ENCODE measurements at places on chromosomes 1 and 21.

DNA sequence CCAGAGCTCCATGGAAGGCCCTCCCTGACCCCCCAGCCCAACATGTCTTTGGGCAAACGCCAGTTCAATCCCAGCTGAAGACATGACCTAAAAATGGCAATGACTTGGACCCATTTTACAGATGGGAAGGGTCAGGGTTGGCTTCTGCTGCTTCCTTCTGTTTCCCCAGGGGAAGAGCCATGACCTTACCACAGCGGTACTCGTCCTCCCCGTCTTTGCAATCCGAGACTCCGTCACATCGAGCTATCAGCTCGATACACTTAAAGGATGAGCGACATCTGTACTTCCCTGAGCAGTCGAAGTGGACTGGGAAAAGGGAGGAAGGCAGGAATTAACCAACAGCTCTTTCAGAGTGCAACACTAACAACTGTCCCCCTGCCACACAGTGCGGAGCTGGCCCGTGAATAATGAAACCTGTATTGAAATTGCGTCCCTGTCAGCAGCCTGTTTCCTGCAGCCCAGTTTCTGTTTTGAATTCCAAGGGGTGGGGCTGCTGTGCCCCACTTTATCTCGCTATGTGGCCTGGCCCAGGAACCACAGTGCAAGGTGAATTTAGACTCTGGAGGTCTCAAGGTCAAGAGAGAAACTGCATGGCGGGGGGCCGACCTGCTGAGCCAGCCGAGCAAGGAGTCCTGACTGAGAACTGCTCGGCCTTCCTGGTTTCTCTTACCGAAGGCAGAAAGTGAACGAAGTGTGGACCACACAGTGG is 7.0 kb downstream of the TMPRSS3 start:
- DNase-seq, result no peak

DNA sequence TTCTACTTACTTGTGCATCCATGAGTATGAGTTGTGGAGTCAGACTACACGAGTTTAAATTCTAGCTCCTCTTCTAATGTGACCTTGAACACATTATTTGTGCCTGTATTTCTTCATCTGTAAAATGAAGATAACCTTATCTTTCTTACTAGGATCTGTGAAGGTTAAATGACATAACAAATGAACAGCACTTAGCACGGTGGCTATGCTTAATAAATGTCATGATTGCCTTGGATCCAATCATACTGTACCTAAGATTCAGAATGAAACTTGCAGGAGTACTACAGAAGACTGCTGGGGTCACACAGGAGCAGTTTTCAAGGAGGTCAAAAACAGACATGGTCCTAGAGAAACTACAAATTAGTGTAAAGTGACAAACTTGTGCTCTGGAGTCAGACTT is 22.2 kb upstream of the ALG14 start:
- DNase-seq, result no peak

GRCh38 chr1:156767879-156768604 is 707 bp downstream of the PRCC start:
- DNase-seq, result no peak

- no peak for DNase-seq
Measured at GRCh38 chr1:198531891-198532290, 8.6 kb downstream of the ATP6V1G3 start.

DNA sequence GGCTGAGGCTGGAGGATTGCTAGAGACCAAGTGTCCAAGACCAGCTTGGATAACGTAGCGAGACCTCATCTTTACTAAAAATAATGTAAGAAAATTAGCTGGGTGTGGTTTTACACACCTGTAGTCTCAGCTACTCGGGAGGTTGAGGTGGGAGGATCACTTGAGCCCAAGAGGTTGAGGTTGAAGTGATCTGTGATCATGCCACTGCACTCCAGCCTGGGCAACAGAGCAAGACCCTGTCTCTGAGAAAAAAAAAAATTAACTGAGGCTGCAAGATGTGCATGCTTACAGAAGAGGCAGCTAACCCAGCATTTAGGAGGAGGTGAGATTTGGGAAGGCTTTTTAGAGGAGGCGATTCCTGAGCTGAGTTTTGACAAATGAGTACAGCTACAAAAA is 9.5 kb downstream of the AK4 start:
- no peak for DNase-seq

DNA sequence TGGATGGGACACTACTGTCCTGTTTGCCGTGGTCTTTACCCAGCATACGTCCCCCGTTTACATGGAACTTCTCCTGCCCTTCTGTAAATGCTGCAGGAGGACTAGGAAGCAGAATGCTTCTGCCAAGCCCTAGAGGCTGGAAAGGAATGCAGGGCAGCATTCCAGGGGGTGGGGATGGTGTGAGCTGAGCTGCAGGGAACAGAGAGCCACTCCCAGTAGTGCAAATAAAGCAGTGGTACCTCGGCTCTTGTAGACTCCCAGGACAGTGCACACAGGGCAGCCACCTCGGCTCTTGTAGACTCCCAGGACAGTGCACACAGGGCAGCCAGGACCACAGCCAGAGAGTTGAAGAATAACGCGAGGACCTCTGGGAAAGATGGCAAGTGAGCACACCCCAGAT is 35.4 kb downstream of the PTPRU start:
- DNase-seq, result no peak

GRCh38 chr1:19734472-19734999 is 65.2 kb downstream of the TMCO4 start:
- no peak for DNase-seq

DNA sequence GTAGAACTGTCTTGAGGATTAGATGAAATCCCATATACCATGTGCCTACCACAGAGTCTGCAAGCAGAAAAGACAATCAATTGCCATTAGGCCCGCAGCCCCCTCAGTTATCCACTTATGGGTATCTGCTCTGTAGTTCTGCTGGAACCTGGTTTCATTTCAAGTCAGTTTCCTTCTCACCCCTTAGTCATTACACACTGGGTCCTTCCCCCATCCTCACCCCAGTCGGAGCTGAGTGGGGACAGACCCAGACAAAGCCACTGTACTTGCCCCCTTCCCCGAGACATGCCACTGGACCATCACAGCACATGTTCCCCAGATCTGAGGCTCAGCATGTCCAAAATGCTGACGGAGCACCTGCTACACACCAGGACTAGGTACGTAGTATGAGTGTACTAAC is 21.2 kb downstream of the PGLYRP3 start:
- DNase-seq, result no peak

DNA sequence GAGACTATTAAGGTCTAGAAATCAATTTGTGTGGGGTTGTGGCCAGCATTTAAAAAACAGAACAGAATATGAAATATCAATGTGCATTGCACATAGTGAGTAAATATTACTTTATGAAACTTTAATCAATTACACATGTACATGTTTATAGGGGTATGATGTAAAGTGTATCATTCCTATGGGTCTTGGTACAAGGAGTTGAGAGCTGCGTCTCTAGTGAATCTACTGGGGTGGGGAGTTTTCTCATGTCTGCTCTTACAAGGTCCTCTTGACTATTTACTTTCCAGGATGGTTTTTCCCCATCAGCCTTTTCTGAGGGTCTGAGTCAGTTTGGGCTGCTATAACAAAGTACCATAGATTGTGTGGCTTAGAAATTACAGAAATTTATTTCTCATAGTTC is 75.8 kb downstream of the BACH1 start:
- DNase-seq, result no peak

- DNase-seq, result no peak
Measured at GRCh38 chr1:13960375-13960987, 260.5 kb downstream of the PRDM2 start.

DNA sequence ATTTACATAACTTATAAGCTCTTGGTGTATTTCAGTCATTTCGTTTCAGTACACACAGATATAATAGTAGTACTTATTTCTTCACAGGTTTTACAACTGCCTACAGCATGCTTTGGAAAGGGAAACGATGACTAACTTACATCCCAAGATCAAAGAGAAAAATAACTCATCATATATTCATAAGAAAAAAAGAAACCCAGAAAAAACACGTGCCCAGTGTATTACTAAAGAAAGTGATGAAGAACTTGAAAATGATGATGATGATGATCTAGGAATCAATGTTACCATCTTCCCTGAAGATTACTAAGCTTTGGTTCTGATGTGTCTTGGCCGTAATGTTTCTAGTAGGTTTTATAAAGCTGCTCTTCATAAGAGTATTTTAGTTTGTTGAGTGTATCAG is 30.9 kb downstream of the TYW3 start:
- no peak for DNase-seq

GRCh38 chr1:39969531-39970270 is 14.8 kb downstream of the MFSD2A start:
- no peak for DNase-seq

DNA sequence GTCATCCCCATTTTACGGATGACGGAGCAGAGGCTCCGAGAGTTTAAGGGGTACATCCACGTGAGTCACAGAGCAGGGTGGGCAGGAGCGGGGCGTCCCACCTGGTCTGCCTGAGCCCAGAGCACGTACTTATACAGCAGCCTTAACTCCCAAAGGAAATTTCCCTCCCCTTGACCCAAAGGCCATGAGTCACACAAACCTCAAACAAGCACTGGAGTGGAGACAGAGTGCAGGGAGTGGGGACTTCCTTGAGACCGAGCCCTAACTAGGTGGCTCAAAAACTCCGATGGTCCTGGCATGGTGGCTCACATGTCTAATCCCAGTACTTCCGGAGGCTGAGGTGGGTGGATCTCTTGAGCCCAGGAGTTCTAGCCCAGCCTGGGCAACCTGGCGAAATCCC is 141.6 kb upstream of the KLHDC7A start:
- no peak for DNase-seq

DNA sequence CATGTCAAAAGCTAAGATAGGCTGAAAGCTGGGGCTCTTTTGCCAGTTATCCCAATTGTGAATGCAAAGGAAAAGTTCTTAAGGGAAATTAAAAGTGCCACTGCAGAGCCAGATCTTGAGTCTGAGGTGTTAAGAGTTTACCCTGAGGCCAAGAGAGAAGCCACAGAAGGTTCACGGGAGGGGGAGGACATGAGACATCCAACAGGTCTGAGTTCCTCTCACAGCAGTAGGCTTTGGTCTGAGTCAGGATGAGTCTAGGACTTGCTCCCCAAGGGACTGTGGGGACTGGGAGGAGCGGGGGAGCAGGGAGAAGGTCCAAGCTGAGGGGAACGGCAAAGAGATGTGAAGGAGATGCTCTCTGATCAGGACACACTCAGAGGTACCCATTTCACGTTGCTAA is 411.2 kb upstream of the CAMK1G start:
- DNase-seq, result no peak

GRCh38 chr1:50246869-50247268 is 138.1 kb downstream of the ELAVL4 start:
- DNase-seq, result no peak

GRCh38 chr1:88378560-88378959 is 305.5 kb upstream of the PKN2 start:
- DNase-seq, result no peak

DNA sequence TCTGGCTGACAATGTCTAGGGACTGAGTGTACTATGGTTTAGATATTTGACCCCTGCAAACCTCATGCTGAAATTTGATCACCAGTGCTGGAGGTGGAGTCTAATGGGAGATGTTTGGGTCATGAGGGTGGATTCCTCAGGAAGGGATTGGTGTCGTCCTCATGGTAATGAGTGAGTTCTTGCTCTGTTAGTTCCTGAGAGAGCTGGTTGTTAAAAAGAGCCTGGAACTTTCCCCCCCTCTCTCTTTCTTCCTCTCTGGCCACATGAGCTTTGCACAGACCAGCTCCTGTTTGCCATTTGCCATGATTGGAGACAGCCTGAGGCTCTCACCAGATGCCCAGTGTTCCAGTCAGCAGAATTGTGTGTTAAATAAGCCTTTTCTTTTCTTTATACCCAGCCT is 36.6 kb upstream of the CNIH3 start:
- no peak for DNase-seq
